Activated CD4-positive, alpha-beta T cell treated with anti-CD3 and anti-CD28 coated beads for 48 hours (primary cell): ENCODE measurements at places on chromosomes 3 and 15.

DNA sequence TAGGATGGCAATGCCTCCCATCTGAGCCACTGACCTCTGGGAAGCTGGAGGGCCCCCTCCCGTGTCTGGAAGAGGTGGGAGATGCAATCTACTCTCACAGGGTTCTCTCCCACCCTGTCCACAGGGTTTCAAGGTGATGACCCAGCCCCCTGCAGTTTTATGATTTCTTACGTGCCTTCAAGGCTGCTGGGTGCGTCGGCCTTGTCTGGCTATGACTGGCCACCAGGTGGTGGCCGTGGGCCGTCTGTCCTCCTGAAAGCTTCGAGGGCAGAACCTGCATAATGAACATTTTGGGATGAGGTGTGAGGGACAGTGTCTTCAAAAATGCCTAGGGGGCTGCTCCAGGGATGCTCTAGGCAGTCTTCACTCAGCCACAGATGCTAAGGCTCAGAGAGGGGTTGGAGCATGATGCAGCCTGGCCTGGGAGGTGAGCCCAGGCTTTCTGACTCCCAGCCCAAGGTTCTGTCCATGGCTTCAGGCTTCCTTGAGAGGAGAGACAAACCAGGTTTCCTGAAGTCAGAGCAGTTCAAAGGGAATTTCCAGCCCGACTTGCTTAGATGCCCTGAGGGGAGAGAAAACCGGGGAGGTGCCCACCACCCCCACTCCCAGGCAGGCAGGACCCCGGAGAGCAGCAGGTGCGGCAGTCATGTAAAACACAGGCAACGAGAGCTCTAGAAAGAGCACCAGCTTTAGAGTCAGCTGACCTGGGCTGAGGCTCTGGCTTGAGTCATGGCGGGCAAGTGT, 18.7 kb downstream of the ISG20 start:
- DNase-seq: no peak

- no peak for DNase-seq
These were observed 124.4 kb upstream of the FOXB1 start for GRCh38 chr15:59879506-59880265.

GRCh38 chr15:66308531-66308930, 15.2 kb downstream of the DIS3L start:
- DNase-seq: no peak

DNA sequence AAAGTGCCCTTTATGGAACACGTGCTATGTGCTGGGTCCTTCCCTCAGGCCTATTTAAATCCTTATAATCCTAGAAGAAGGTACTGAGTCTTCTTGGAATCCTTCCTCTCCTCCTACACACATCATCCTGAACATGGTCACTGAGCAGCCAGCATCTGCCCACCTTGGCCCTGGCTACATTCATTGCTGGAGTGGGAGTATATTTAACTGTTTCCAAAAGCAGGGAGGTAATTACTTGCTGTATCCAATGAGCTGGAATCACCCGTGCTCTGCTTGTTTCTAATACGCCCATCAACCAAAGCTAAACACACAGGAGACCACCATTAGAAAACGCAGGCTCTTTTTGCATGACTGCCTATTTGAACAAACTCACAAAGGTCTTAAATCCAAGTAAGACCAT, 122.2 kb downstream of the RORA start:
- DNase-seq: no peak

DNA sequence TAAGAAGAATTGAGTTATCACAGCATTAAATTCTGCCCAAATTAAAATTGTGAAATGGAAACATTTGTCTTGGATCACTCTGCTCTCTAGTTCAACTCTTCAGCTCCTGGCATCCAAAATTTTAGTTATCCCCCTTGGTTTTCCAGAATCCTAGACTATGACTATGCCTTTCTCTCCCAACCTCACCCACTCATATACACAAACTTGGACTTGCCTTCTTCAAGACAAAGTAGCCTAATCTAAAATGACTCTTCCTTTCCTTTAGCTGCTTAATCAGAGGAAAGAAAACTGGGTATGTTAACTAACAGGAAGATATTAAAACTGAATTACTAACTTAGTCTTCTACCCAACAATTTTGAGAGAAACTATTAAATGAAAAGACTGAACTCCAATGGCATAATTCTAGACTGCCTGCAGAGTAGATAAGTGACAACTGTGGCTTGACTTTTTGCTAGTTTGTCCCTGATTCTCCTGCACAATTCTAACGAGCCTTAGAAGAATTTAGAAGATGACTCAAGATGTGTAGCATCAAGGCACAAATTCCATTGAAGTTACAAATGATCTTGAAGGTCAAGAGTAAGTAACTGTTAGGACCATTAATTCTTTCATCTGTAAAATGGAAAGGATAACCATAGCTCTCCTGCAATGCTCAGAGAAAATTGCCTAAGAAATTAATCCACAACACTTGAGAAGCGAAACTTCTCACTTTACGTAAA, 5.2 kb upstream of the GOLIM4 start:
- DNase-seq: no peak

- DNase-seq: no peak
These were observed 300.1 kb upstream of the LYSMD4 start for GRCh38 chr15:100033140-100033857.

GRCh38 chr15:68040144-68040543, 14.0 kb upstream of the PIAS1 start:
- no peak for DNase-seq

GRCh38 chr15:56600380-56600779, 132.9 kb downstream of the ZNF280D start:
- DNase-seq: no peak

GRCh38 chr15:38565287-38565670, 665 bp upstream of the RASGRP1 start:
- DNase-seq: no peak

DNA sequence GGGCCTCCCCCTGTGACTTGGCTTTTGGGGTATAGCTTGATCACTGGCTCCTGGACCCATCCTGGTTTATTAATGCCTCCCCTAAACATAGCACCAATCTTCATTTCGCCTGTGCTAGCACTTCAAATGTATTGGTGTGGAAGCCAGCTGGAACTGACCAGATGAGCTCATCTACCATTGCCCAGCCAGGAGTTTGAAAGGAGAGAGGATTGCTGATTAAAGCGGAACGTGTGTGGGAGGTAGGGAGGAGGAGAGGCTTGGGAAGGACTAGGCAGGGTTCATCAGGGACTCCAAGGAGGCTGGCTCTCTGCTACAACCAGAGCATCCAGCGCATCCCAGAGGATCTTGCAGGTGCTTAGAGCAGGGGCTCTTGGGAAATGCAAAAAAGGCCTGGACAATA, 34.4 kb upstream of the TLE3 start:
- DNase-seq: no peak

- DNase-seq: peak; percentile 34
These were observed 52.3 kb upstream of the CGNL1 start for GRCh38 chr15:57323806-57324589.

- DNase-seq: no peak
These were observed 2.5 kb downstream of the COL7A1 start for GRCh38 chr3:48592519-48593087.

DNA sequence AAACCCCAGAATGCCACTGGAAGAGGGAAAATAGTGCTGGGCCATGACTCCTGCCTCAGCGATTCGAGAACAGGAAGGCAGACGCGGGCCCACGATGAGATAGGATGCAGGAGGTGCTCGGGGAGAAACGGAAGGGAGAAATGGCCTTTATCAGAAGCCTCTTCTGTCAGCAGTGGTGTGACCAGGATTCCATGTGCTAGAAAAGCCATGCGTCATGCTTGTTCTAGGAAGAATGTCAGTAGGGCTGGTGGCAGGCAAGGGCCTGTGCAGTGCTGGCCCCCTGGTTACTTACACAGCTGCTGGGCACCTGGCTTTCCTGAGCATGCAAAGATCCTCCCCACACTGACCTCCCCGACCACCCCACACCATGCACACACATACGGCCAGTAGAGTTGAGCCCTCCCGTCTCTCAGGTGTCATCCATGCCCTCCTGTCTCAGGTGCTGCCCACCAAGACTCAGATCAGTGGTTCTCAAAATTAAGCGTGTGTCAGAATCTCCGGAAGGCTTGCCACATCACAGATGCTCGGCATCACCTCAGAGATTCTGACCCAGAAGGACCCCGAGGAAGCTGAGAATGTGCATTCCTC, 106.7 kb downstream of the ADAMTS17 start:
- no peak for DNase-seq

GRCh38 chr3:38773528-38773927, 42.5 kb downstream of the SCN10A start:
- DNase-seq: no peak

GRCh38 chr3:108183181-108183580, 39.0 kb downstream of the IFT57 start:
- no peak for DNase-seq

DNA sequence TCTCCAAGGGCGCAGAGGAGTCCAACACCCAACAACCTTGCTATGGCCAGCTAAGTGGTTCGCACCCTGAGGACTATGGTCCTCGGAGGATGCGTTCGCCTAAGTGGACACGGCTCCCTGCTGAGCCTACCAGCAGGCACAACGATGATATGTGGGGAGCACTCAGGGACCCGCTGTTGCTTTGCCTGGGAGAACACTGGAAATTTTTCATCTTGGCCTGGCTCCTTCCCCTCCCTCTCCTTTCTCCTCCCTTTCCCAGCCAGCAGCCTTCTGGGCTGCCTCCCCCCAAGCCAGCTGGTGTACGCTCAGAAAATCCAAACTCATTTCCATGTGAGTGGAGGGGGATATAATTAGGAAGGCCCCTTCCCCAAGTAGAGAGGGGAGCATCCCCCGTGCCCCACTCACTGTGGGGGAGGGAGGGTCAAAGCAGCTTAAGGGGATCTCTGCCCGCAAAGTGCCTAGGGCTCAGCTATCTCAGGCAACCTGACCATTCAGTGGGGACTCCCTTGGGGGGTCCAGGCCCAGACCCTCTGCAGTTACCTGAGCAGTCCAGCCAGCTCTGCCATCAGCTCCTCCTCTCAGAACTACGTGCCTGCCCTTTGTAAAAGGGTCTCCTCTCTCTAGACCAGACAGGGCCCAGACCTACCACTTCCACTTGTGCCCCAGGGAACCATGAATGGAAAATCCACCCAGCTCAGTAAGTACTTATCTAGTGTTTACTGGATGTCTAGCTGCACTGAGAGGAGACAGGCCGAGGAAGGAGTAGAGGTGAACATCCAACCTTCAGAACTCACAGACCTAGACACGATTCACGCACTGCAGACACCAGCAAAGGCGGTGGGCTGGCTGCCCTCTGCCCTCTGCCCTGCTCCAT, 742 bp upstream of the SEMA7A start:
- no peak for DNase-seq

DNA sequence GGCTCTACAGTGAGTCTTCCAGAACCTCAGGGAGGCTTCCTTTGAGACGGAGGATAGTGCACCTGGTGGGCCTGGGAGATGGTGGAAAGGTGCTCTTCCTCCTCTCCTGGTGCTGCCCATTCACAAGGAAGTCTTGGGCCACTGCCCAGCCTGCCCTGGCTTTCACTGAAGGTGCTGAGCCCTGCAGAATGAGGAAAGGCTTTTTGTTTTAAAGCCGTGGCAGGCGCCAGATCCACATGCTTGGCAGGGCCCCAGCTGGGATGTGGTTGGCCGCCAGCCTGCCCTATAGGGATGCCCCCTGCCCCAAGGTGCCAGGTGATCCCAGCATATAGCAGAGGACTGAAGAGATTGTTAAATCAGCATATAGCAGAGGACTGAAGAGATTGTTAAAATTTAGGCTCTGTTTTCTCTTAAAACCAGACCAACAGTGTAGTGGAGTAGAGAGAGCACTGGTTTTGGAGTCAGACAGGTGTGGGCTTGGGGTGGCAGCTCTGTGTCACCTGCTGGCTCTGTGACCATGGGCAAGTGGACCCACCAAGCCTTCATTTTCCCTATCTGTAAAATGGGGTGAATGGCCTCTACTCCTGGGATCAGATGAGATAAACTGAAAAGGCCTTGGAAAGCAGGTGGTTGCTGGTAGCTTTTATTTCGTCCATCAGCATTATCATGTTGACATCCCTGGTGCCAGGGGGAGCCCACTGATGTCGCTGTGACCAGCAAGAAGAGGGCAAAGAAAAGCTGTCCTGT, 53.3 kb downstream of the SLC6A6 start:
- no peak for DNase-seq

DNA sequence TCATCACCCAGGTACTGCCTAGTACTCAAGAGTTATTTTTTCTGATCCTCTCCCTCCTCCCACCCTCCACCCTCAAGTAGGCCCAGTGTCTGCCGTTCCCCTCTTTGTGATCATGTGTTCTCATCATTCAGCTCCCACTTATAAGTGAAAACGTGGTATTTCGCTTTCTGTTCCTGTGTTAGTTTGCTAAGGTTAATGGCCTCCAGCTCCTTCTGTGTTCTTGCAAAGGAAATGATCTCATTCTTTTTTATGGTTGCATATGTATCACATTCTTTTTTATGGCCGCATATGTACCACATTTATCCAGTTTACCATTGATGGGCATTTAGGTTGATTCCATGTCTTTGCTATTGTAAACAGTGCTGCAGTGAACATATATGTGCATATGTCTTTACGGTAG, 8.2 kb upstream of the GANC start:
- DNase-seq: no peak

DNA sequence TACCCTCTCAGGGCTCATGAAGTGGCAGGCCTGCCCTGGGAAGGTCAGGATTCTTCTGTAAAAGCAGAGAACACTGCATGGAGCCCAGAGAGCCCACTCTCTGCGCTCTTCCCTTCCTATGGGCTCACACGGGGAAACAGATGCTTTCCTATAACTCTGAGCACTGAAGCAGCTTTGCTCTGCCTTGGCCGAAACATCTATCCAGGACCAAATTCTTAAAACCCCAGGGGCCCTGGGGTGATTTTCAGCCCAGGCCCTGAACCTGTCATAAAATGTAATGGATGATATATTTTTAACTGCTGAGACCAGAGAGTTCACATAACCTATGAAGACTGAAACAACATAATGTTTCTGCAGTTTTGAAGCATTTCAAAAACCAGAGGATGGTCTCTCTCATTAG, 249.9 kb upstream of the CTDSPL start:
- no peak for DNase-seq

GRCh38 chr3:153369561-153370374, 207.7 kb downstream of the RAP2B start:
- DNase-seq: no peak

DNA sequence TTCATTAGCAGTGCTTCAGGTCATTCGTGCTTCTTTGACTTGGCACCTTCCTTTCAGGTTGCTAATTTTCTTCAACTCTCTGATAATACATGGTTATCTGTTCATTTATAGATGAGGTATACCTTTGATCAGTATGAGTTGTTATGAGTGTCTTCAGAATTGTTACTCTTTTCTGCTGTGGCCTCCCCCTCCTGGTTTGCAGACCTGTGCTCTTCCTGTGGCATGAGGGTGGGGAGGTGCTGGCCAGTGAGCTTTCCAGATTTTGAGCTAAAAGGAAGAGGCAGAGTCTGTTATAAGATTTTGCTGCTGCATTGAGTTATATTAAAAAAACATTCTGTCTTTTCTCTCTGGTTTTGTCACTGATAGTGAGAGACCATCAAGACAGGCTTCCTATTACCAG, 30.8 kb upstream of the GOLGA6L9 start:
- DNase-seq: no peak

- no peak for DNase-seq
These were observed 91.0 kb upstream of the PRR23C start for GRCh38 chr3:139135657-139136056.

- no peak for DNase-seq
These were observed 40.4 kb downstream of the PRR23E start for GRCh38 chr3:127233371-127233770.
